Right lung (tissue), 10 donors: ENCODE measurements at places on chromosomes 2 and 18. TPM values are rescaled to one million over a fixed set of nuclear protein-coding genes. Genes with fewer than 3 reads are reported as not detected.

DNA sequence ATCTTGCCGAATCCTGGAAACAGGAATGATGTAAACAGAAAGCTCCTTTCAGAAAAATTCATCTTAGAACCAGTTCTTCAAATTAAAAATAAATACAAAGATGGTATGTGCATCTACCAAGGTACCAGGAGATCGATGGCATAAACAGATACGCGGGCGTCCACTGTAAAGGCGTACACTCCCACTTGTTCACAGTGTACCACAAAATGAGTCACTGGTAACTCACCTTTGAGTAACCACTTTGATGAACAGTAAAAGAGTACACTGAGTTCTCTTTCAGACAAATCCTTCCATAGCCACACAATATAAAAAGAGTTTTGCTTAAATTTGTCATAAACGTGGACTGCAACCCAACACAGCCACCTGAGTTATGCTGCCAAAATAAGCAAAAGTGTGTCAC is 128.3 kb downstream of the DNER start:
- DNase-seq, result no peak

- DNase-seq, result no peak
Measured at GRCh38 chr18:30903566-30903965, 139.0 kb downstream of the DSC3 start.

GRCh38 chr2:183495589-183496267 is 371.5 kb downstream of the NUP35 start:
- DNase-seq, result no peak

DNA sequence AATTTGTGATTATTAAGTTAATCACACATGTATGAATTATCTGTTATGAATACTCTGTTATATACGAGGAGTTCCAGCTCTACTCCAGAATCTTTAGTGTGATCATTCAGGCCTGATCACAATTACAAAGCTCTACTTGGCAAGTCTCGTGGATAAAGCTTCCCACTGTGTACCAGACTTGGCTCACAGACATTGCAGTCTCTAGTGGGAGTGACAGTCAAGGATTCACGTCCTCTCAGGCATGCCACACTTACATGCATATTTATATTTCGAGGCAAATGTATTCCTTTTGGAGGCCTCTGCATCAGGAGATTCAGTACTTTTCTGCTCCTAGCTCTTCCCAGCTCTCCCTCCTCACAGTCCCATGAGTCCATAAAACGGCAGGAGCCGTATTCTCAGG is 403.4 kb upstream of the CDH7 start:
- DNase-seq, result no peak

IL1R2 gene
- 0.74 TPM for polyA plus RNA-seq

DNA sequence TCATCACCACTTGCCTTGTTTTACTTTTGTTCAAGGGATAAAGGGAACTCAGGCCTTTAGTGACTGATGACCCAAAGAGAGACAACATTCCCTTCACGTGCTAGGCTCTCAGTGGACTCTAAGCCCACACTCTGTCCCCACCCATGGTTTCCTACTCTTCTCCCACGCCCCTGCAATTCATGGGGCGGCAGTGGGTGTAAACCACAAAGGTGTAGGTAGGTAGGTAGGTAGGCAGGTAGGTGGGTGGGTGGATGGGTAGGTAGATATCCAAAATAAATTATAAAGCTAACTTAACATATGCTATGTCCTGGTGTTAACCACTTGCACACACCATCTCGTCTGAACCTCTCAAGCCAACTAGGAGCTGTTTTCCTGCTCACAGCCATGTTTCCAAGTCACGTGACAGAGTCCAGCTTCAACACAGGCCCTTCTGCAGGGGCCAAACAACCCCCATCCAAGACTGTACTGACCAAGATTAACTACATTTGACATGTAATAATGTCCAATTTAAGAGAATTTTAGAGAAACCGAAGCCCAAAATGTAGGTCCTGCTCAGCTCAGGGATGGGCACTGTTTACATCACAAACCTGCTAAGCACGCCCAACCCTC is 33.7 kb downstream of the DNMT3A start:
- DNase-seq, result no peak

DNA sequence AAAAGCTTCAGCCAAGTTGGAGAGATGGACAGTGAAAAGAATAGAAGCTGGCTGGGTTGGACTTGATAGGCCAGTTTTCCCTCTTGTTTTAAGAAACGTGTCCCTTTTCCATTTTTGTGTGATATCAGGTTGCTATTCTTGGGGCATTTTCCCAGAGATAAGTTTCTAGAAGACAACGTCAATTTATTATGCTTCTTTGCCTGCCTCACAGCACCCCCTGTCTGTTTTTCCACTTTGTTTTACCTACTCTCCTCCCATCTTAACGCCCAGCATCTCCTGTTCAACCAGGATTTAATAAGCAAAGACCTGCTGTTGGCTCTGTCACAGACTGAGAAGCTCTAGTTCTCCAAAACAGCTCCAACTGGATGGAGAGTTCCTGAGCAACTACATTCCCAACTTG is 317.8 kb upstream of the ZNF521 start:
- no peak for DNase-seq

DNA sequence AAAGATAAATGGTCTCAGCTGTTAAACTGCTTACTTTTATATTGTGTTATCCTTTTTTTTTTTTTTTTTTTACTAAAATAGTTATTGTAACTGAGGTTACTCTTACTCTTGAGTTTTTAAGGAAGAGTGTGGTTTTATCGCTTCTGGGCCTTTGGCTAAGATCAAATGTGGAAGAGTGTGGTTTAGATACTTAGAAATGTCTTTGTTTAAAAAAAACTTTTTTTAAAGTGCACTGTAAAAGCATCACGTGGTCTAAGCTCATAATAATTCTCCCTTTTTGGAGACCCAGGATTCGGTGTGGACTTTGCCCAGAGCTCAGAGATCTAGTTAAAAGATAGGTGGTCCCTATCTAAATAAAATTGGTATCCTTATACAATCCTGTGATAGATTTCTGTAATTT is 11.9 kb upstream of the OXER1 start:
- no peak for DNase-seq

- no peak for DNase-seq
Measured at GRCh38 chr2:134576478-134576877, 142.3 kb downstream of the TMEM163 start.

DNA sequence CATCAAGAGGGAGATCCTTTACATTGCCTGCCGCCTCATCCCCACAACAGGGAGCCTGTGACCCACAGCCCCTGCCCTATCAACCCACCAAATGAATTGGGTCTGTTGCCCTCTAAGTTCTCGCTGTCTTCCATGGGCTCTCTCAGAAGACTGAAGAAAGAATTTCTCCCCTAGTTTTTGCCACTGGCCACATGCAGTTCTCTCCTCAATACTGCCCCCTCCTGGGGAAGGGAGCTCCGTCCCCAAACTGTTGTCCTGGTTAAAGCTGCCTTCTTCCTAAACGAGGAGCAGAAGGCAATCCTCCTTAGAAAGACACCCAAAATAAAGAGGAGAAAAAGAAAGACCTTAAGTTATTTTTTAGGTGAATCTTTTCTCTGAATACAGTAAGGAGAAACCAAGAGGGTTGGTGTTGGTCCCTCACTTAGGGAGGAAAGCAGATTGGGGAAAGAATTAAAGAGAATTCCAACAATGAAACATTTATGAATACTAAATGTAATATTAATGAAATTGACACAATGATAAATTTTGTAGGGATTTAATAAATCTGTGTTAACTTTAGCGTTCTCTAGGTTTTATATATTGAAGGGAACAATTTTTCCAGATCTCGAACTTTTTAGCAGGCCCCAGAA is 31.1 kb upstream of the SATB2 start:
- DNase-seq, result no peak

- no peak for DNase-seq
Measured at GRCh38 chr18:34893239-34893638, 148.0 kb upstream of the MAPRE2 start.

GRCh38 chr2:16614314-16614860 is 51.2 kb downstream of the CYRIA start:
- no peak for DNase-seq

- DNase-seq, result no peak
Measured at GRCh38 chr2:45344502-45344901, 266.6 kb downstream of the SRBD1 start.

DNA sequence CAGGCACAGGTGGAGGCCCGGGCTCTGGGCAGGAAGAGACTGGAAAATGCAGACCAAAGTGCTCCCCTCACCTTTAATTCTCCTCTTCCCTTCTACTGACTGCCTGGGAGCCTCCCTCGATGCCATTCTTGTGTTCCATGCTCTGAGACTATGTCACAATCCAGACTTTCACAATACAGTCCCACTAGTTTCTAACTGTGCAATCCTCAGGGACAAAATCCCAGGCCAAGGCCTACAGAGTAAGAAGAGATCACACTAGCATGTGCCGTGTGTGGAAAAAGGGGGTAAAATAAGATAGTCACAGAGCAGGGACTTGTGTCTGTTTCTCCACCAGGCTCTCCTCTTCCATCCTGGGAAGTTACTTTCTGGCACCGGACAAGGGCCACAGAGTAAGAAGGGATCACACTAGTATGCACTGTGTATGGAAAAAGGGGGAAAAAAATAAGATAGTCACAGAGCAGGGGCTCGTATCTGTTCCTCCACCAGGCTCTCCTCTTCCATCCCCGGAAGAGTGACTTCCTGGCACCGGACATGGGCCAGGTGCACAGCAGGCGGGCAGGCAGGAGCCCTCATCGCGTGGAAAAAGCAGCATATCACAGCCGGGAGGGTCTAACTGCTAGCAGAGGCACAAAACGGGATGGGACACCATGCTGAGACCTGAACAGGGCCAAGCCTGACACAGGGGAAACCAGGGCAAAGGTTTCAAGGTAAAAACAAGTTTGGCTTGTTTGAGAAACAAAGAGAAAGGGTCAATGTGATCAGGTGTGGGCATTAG is 9.6 kb downstream of the CYB5A start:
- DNase-seq, result no peak

- DNase-seq, result no peak
Measured at GRCh38 chr18:63216516-63217311, 102.9 kb downstream of the BCL2 start.

KLHL30 gene
- polyA plus RNA-seq, result 0.19 TPM

- no peak for DNase-seq
Measured at GRCh38 chr2:108918941-108919341, 70.1 kb downstream of the EDAR start.

DNA sequence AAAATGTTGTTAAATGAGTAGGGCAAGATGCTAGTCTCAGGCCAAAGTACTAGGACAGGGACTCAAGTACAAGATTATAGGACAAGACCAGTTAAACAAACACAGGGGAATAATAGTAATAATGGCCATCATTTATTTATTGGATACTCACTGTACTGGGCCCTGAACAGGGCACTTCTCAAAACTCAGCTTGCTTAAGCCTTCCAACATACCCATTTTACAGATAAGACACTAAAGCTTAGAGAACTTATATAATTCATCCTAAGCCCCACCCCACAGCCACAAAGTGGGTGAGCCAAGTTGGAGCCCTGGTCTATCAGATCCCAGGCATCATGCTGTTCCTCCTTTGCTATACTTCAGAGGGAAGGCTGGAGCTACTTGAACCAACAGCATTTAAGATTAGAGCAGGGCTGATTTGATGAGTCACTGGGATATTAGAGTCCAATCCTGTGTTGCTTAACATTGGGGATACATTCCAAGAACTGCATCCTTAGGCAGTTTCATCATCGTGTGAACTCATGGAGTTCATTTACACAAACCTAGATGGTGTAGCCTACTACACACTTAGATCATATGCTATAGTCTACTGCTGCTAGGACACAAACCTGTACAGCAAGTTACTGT is 153.6 kb downstream of the MTCL1 start:
- DNase-seq, result no peak

ERBB4 gene
- polyA plus RNA-seq, result 1.2 TPM

RPIA gene
- 34.6 TPM for polyA plus RNA-seq

- no peak for DNase-seq
Measured at GRCh38 chr2:179037807-179038206, 12.1 kb downstream of the CCDC141 start.

- no peak for DNase-seq
Measured at GRCh38 chr2:37825586-37825985, 99.5 kb upstream of the RMDN2 start.

GRCh38 chr2:13585732-13586131 is 869.0 kb downstream of the TRIB2 start:
- DNase-seq, result no peak

DNA sequence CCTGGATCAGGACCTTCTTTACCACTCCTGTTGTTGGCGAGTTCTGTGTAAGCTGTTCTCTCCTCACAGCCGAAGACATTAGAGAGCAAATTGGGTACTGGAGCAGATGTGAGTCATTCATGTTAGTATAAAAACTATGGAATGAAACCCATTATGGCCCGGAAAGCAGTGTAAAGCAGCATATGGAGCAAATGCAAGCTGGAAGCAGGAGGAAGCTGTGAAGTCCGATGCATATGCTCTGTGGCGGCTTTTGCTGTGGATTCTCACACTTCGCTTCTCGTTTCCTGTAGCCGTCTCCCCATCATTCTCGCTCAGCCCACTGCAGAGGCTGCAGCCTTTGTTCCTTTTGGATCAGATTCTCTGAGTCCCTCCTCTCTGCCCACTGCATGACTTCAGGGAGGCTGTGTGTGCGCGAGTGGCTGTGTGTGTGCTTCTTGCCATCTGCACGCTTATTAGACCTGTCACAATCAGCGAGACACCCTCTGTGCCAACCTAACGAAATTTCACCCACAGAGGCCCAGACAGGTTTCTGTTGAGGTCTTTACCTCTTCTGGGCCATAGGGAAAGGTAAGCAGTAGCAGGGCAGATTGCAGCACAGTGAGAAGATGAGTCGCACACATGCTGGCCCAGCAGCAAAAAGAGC is 3.3 kb upstream of the GALNT14 start:
- DNase-seq, result no peak

DNA sequence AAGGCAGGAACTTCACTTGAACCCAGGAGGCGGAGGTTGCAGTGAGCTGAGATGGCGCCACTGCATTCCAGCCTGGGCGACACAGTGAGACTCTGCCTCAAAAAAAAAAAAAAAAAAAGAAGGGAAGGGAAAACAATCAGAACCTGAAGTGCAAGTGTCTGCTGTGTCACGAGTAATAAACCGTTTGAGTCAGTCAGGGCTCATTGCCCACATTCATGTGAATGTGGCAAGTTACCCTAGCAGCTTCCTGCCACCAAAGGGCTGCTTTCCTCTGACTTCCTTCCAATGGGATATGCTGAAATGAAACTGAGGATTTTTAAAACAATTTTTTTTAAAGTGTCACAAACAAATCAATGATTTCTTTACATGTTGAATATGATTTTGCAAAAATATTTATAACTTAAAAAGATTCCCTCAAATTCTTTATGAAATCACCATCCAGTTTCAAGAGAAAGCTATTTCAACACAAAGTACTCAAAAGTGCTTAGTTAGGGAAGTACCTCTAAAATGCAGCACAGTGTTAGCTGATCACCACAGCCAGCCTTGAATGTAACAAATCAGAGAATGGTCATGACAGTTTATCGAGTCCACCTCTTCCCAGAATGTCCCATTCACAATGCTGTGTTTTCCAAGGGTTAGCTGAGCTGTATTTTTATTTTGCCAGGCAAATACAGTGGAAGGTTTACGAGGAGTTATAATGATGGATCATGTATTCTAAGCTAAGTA is 36.4 kb downstream of the WDSUB1 start:
- DNase-seq, result no peak

SLC4A5 gene
- polyA plus RNA-seq, result 9.9 TPM
